HTR-8/SVneo (cell line): ENCODE measurements at places on chromosomes 4 and X.

- no peak for DNase-seq
These were observed 168.7 kb downstream of the GASK1B start for GRCh38 chr4:158004101-158004500.

DNA sequence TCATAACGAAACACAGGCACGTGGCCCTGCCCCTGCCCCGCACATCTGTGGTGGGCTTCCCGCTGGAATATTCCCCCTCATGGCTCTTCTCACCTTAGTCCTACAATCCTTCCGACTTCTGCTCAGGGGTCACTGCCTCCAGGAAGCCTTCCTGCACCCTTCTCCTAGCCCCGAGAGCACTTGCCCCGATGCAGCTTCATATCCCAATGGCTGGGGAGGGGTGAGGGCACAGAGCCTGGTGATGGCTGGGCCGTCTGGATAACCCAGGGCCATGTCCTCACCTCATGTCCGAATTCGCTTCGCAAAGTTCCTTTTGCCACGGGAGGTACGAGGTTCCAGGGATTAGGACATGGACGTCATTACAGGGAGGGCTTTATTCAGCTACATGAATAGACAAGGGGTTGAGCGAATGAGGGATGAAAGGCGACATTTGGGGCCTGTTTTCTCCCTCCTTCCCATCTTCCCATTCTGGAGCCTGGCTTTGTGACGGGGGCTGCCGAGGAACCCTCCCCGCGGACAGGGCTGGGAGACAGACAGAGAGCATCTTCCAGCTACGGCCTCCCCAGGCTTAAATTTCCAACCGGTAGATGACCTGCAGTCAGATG lies 35.5 kb upstream of the HMX1 start:
- DNase-seq = no peak

GRCh38 chr4:100804576-100805360 lies 286.9 kb upstream of the EMCN start:
- no peak for DNase-seq

GRCh38 chrX:137549073-137549472 lies 16.9 kb upstream of the ZIC3 start:
- no peak for DNase-seq

DNA sequence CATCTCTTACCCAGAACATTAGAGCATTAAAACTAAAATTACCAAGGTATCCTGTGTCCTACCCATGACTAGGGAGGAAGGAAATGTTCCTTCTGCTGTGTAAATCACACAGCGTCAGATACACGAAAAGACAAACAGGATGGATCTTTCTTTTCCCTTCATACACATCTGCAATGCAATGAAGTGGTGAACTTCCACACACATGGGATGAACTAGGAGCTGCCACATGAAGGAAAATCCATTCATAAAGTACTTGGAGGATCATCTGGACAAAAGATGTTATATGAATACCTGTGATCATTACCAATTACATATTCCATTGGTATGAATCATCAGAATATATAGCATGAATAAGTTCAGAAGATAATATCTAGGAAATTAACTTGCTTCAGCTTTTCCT lies 46.2 kb downstream of the LDB2 start:
- no peak for DNase-seq

- DNase-seq = no peak
These were observed 13.6 kb upstream of the ABLIM2 start for GRCh38 chr4:8171984-8172924.
